ENCODE measurements at places on chromosomes 1 and 21. TPM values are rescaled to one million over a fixed set of nuclear protein-coding genes. Genes with fewer than 3 reads are reported as not detected.

DNA sequence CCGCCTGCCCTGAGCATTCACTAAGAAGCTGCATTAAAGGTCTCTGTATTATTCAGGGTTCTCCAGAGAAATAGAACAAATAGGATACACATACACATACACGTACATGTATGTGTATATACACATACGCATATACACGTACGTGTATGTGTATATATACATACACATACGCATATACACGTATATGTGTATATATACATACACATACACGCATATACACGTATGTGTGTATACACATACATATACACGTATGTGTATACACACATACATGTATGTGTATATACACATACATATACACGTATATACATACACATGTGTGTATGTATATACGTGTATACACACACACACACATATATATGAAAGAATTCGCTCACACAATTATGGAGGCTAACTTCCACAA is 108.9 kb upstream of the BARHL2 start:
- peaks cover 5% of the 10 kb centered on the region for H3K27me3 ChIP-seq
- H3K4me3 ChIP-seq = no peak overlapping the region
- DNase-seq = no peak
- H3K27ac ChIP-seq = no peak overlapping the region
- no peaks in the 10 kb centered on the region for H3K36me3 ChIP-seq

DNA sequence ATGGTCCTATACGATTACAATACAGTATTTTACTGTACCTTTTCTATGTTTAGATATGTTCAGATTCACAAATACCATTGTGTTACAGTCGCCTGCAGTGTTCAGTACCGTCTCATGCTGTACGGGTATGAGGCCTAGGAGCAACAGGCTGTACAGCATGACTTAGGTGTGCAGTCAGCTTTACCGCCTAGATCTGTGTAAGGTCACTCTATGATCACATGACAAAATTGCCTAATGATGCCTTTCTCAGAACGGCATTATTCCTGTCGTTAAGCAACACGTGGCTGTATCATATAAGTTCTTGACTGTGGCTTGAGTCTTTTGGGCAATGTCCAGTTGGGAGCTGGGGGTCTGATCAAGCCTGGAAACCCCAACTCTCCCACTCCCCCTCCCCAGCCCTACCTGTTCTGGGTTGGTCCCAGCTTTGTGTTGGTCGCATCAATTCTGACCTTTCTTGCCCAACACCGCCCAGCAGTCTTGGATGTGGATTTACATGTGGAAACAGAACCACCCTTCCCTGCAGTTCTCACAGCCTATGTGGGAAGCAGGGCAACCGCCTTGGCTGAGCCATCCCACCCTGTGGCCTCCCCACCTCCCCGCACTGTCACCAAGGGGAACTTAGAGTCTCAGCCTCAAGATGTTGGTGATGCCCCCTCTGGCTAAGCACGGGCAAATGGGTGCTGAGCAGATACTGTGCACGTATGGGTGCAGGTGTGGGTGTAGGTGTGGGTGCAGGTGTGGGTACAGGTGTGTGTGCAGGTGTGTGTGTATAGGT is 80.2 kb upstream of the ACTL8 start:
- peaks cover 37% of the 10 kb centered on the region for H3K4me1 ChIP-seq
- no peak overlapping the region for H3K27ac ChIP-seq
- H3K27me3 ChIP-seq = no peaks in the 10 kb centered on the region
- peaks cover 14% of the 10 kb centered on the region for H3K36me3 ChIP-seq
- no peak for DNase-seq

DNA sequence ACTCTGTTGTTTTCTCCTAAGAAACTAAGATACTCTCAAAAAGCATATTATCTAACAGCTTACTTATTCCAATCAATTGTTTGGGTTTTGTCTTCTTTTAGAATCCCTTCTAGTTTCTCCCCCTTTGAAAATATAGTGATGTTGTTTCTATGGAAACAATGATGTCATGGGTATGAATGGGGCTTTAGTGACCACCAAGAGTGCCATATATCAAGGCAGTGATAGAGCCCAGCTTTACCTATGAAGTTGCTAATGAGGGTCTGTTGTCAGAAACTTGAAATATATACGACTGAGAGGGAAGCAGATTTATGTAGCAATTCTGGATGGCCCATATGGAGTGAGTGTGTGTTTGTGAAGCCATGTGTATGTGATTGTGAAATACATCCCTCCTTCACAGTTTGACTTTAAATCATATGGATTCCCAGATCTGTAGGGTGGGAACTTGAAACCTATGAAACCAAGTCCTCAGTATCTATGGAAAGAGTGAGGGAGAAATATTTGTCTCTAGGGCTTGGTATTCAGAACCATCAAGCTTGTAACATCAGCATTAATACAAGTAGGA is 116.7 kb downstream of the SPATA46 start:
- no peak overlapping the region for H3K4me3 ChIP-seq
- H3K27me3 ChIP-seq = no peaks in the 10 kb centered on the region
- no peak overlapping the region for H3K27ac ChIP-seq
- DNase-seq = no peak
- peaks cover 23% of the 10 kb centered on the region for H3K4me1 ChIP-seq

DNA sequence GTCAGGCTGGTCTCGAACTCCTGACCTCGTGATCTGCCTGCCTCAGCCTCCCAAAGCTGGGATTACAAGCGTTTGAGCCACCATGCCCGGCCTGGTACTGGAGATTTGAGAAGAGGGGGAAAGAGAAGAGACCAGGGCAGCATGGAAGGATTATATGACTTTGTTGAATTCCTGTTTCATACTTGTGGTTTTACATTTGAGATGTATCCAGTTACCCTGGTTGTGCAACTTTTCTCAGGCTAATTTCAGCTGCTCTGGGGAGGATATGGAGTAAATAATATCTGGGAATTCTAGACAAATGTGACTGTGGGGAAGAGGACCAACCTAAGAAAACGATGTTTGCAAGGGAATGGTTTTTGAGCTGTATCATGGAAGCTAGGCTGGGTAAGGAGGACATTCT is 89.5 kb upstream of the GREM2 start:
- peaks cover 10% of the 10 kb centered on the region for H3K4me1 ChIP-seq
- no peaks in the 10 kb centered on the region for H3K27me3 ChIP-seq
- H3K27ac ChIP-seq = no peak overlapping the region
- H3K36me3 ChIP-seq = no peaks in the 10 kb centered on the region
- DNase-seq = no peak

DNA sequence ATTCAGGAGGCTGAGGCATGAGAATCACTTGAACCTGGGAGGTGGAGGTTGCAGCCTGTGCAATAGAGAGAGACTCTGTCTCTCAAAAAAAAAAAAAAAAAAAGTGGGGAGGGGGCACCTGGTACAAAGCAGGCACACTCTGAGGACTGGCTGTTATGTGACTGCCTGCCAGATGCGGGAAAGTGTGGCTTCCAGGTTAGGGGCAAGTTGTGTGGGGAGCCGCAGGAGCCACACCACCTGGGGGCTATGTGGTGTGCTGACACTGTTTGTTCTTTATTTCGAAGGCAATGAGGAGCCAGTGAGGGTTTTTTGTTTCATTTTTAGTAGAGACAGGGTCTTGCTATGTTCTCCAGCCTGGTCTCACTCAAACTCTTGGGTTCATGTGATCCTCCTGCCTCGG is 5.7 kb downstream of the THEMIS2 start:
- peaks cover 20% of the 10 kb centered on the region for H3K27me3 ChIP-seq
- H3K27ac ChIP-seq = no peak overlapping the region
- no peak for DNase-seq
- no peak overlapping the region for H3K4me3 ChIP-seq

- H3K4me1 ChIP-seq = no peaks in the 10 kb centered on the region
- DNase-seq = no peak
- H3K27ac ChIP-seq = no peak overlapping the region
- no peaks in the 10 kb centered on the region for H3K36me3 ChIP-seq
Measured at GRCh38 chr1:170146720-170147263, 1.0 kb downstream of the NTMT2 start.

NLRP3 gene
- 1.5 TPM for total RNA-seq

AVPR1B gene
- not detected for total RNA-seq
